T follicular helper cell (primary cell): ENCODE measurements at places on chromosomes 16 and 17.

DNA sequence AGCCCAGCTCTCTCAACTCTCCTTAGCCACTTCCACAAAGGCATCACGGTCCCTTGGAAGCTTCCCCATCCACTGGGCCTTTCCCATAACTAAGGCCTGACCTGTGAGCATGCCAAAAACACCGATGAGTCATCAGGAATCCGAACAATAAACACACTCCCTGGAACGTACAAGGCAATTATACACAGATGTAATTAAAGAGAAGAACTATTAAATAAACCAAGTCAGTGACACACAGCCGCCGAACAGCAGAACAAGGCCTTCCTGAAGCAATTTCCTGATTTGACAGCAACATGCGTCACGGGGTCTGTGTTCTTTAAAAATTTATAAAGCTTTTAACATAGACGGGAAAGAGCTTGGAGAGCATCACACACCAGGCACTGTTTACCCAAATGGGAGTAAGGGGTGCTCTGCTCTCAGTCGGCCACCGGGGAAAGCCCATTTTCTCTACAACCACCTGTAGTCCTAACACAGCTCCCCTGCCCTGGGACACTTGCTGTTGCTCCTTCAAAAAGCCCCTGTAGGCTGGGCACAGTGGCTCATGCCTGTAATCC is 29.4 kb downstream of the COG7 start:
- no peak for DNase-seq

- DNase-seq: no peak
Observed at GRCh38 chr17:58231641-58232040, 6.7 kb upstream of the LPO start.

DNA sequence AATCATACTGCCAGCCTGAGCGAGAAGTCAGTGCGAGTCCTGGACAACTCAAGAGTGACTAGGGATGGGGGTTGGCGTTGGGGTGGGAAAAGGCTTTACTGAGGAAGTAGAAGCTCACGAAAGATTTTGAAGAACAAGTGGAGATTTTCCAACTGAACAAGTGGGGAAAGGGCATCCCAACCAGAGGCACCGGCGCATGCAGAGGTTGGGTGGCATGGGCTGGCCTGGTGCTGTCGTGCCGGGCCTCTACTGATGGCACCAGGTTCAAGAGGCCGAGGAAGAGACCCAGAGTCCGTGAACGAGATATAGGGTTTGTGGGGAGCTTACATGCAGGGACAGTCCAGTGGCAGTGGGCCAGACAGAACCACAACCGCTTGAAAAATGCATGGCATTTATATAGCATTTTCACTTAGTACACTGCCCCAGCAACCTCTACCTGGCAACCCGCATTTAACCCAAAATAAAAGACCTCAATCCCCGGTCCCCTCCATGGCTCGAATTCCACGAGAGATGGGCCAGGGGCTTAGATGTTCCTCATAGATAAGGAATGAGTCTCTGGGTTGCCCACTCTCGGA is 7.7 kb upstream of the ITGA3 start:
- DNase-seq: no peak

DNA sequence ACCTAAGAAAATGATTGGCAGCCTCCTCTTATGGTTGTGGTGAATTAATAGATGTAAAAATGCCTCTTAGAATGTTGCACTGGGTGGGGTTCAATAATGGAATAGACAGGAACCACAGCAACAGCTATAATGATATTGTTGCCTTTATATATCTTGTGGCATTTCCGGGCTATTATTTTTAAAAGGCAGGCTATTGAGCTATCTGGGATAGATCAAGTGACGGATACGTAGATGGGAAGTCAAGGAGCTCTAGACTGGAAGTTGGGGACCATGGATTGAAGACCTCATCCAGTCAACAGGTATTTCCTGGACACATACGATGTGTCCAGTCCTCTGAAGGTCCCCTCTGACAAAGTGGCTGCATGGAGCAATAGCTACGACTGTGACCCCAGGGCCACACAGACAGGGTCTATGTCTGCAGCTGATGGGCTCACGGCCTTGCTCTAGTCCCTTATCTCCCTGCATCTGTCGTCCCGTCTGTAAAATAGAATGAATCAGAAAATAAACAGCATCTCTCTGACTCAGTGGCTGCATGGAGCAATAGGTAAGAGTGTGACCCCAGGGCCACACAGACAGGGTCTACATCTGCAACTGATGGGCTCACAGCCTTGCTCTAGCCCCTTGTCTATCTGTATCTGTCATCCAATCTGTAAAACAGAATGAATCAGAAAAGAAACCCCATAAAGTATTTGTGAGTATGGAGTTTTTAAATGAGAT is 117.7 kb upstream of the FOXF1 start:
- no peak for DNase-seq

- DNase-seq: no peak
Observed at GRCh38 chr16:82682767-82683166, 56.0 kb downstream of the CDH13 start.

DNA sequence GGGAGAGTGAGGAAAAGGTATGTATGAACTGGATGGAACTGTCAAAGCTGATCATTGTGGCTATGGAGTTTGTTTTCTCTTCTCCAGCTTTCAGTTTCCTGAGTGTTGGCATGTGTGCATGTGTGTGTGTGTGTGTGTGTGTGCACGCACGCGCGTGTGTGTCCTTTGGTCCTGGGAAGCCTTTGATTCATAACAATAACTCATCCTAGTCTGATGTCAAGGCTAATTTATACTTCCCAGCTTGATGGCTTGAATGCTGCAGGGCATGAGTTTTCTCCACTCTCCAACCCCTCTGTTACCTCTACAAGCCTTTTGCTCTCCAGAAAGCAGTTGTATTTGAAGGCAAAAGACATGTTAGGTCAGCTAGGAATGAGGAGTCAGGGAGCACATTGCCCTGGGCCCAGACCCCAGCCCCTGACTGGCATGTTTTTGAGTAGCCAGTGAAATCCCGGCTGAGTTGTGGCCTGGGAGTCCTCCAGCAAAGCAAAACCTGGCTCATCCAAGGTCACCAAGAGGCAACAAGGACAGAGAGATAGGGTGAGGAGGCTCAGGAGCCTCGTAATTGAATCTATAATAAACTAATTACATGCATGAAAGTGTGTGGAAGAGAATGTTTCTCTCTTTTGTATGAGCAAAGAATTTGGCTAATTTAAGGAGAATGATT is 8.9 kb upstream of the CDC42EP4 start:
- no peak for DNase-seq

DNA sequence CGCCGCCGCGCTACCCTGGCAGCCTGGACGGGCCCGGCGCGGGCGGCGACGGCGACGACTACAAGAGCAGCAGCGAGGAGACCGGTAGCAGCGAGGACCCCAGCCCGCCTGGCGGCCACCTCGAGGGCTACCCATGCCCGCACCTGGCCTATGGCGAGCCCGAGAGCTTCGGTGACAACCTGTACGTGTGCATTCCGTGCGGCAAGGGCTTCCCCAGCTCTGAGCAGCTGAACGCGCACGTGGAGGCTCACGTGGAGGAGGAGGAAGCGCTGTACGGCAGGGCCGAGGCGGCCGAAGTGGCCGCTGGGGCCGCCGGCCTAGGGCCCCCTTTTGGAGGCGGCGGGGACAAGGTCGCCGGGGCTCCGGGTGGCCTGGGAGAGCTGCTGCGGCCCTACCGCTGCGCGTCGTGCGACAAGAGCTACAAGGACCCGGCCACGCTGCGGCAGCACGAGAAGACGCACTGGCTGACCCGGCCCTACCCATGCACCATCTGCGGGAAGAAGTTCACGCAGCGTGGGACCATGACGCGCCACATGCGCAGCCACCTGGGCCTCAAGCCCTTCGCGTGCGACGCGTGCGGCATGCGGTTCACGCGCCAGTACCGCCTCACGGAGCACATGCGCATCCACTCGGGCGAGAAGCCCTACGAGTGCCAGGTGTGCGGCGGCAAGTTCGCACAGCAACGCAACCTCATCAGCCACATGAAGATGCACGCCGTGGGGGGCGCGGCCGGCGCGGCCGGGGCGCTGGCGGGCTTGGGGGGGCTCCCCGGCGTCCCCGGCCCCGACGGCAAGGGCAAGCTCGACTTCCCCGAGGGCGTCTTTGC is 3.1 kb downstream of the HIC1 start:
- no peak for DNase-seq

DNA sequence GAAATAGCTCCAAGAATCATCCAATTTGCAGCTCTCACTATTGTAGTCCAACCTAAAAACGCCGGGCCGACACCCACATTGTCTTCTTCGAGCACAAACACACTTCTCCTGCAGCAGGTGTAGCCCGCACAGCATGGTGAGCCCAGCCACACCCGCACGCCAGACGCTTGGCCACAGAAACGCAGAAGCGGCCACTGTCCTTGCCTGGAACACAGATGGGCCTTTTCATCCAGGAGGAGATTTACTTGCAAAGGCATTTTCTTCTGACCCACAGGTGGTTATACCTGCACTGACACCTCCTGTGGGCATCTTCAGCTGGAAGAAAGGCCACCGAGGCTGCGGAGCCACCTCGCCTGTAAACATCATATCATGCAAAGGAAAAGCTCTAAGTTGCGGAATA is 98.4 kb downstream of the ADCY9 start:
- DNase-seq: no peak

DNA sequence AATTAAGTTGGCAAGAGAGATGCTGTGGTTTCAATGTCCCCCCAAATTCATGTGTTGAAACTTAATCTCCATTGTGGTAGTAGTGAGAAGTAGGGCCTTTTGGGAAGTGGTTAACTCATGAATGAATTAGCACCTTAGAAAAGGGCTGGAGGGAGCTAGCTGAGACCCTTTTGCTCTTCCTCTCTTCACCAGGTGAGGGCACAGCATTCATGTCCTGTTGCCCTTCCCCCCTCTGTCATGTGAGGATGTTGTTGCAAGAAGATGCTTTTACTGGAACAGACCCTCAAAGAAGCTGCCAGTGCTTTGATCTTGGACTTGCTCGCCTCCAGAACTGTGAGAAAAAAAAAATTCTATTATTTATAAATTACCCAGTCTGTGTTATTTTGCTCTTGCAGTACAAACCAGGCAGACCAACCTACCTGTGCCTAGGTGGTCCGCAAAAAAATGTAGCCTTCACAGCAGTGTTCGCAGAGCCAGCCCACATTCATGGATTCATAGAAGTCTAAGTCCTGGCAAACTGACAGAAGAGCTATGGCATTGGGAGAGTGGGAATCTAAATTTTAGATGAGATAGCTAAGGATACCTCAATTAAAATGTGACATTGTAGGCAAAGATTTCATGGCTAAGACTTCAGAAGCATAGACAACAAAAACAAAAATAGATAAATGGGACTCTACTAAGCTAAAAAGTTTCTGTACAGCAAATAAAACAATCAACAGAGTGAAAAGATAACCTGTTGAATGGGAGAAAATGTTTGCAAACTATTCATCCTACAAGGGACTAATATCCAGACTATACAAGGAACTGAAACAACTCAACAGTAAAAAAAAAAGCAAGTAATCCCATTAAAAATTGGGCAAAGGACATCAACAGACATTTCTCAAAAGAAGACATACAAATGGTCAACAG is 32.0 kb upstream of the ABCA5 start:
- DNase-seq: no peak

- no peak for DNase-seq
Observed at GRCh38 chr16:27951489-27952120, 111.9 kb downstream of the GSG1L start.

DNA sequence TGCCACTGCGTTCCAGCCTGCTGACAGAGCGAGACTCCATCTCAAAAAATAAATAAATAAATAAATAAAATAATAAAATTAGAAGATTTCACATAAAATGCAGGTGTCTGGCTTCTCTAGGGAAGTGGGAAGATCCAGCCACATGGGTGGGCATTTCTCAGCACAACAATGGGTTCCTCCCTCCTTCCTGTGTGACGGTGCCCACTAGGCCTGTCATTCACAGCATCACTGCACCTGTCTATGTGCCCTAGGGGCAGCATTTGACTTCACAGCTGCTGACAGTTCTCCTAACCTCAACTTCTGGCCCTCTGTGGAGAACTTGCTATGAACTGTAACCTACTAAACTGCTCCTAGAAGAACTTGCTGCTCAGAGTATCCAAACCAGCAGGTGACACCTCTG is 3.0 kb downstream of the ABHD15 start:
- no peak for DNase-seq

GRCh38 chr17:38326996-38327792 is 16.6 kb downstream of the GPR179 start:
- no peak for DNase-seq

DNA sequence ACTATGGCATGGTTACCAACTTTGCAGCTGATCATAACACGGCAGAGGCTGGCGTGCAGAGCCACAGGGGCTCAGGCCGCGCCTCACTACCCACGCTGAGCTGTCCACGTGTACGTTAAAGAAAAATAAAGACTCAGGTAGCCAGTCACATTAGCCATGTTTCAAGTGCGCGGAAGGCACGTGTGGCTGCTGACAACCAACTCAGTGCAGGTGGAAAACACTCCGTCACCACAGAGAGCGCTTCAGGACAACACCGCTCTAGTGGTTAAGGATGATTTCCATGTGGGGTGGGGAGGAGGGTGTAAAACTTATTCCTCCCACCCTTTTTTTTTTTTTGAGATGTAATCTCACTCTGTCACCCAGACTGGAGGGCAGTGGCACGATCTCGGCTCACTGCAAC is 33.8 kb downstream of the ZCCHC14 start:
- DNase-seq: no peak

DNA sequence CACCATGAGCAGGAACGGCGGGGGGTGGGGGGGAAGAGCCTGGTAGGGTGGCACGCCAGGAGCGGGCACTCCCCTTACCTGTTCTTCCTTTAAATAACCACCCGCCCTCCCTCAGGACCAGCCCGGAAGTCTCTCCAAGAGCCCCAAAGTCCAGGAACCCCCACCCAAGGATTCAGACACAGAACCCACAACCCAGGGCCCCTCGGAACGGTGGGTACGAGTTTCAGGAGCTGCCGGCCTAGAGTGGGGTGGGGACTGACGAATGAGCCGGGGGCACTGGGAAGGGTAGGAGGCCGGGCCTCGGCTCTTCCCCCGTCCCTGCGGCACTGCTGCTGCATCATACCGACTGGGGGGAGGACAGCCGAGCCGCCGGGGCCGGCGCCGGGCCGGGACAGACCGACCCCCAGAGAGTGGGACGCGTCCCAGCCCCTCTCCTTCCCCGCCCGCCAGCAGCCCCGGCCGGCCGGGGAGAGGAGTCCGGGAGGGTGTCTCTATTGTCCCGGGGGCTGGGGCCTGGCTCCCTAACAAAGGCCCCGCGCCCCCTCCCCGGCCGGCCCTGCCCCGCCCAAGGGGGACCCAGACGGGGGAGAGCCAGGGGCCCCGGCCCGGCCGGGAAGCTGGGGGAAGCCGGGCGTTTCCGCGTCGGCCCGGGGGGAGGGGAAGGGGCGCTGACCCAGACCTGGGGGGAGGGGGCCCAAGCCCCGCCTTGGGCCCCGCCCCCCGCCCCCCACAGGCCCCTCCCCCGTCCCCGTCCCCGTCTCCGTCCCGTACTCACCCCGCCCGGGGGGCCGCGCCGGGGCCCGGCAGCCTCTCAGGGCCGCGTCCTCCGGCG is 747 bp downstream of the ATXN7L3 start:
- DNase-seq: peak; percentile 39

- DNase-seq: no peak
Observed at GRCh38 chr17:46028374-46028773, 29.3 kb downstream of the STH start.

DNA sequence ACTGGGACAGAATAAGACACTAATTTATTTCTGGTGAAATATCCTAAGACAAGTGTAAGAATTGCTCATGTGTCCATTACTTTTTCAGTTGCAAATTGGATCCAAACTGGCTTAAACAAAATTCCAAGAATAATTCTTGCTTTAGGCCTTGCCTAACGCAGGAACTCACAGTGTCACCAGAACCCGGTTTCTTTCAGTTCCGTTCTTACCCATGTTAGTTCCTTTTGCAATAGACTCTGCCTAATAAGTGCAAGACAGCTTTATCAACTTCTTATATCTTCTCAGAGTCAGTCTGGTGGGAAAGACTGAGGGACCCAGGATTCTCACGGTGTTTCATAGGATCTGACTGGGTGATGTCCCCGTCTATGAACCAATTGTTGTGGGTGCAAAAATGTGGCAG is 24.7 kb downstream of the GDE1 start:
- DNase-seq: no peak
